Stimulated activated CD4-positive, alpha-beta T cell treated with anti-CD3 and anti-CD28 coated beads, Interleukin-15, amount 100 ng/mL, for 1 hour (primary cell): ENCODE measurements at places on chromosomes 7 and 10.

DNA sequence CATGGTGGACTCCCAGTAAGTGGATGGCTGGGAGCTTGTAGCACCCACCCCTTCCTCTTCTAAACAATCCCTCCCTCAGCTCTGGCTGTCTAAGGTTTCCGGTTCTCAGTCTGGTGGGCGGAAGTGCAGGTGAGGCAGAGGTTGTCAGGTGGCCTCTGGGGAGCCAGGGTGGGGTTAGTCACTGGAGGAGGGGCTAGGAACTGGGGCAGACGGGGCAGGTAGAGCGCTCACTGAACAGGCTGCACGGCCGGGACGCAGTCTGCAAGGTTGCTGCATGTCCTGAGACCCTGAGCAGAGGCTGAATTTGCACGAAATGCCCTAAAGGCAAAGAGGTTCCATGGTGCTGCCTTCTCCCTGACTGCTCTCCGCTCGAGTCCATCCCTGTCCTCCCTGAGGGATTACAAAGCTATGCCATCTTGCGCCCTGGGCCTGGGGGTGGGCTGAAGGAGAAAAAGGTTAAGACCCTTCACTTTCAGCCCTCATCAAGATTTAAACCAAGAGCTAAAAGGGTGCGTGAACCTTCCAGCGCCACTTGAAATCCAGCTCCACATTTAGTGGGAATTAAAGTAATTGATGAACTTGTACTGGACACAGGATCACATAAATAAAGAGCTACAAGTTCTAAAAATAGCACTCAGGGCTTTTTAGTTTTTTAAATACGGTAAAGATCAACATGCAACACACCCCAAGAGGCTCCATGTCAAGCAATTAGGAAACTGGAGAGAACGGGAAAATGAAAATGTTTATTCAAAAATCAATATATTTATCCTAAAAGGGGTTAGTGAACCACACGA is 62.3 kb upstream of the CTBP2 start:
- no peak for DNase-seq

GRCh38 chr7:96599288-96599936 is 110.2 kb downstream of the SEM1 start:
- no peak for DNase-seq

DNA sequence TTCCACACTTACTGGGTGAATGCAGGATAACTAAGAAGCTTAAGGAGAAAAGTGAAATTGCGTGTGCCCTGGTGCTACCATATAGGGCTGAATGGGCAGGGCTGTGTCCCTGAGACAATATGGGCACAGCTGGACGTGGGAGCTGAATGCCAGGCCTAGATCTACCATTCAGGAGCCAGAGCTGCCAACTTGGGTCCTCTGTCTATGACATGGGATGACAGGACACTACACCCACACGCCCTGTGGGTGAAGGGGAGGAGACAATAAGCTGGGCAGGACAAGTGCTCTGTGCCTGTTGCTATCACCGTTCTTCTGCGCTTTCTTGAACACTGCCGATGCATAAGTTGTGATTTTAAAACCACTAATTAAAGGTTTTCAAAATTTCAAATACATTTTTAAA is 293.9 kb downstream of the TNS3 start:
- DNase-seq: no peak

DNA sequence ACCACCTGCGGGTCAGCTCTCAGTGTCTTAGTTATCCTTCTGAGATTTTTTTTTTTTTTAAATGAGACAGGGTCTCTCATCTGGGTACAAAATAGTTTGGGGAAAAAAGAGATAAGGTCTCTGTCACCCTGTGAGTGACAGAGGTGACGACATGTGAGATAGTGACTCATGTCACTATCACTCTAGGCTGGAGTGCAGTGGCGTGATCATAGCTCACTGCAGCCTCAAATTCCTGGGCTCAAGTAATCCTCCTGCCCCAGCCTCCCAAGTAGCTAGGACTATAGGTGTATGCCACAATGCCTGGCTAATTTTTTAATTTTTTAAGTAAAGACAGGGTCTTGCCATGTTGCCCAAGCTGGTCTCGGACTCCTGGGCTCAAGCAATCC is 10.4 kb downstream of the BLVRA start:
- no peak for DNase-seq

DNA sequence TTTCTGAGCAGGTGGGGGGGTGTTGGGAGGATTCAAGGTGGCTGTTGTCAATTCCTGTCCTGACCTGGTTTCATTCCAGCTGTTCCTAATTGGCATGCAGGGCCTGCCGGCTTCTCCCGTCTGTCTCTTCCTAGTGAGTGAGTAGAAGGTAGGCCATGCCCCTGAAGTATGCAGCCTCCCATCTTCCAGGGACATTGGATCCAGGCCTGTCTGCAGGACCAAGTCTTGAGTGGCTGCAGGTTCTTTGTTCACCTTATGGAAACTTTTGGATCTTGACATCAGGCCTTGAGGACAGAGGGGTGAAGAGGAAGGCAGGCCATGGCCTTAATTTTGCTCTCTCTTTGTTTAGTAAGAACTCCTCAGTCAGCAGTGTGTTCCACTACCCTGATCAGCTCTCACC is 131.8 kb downstream of the SH2D4B start:
- DNase-seq: no peak

DNA sequence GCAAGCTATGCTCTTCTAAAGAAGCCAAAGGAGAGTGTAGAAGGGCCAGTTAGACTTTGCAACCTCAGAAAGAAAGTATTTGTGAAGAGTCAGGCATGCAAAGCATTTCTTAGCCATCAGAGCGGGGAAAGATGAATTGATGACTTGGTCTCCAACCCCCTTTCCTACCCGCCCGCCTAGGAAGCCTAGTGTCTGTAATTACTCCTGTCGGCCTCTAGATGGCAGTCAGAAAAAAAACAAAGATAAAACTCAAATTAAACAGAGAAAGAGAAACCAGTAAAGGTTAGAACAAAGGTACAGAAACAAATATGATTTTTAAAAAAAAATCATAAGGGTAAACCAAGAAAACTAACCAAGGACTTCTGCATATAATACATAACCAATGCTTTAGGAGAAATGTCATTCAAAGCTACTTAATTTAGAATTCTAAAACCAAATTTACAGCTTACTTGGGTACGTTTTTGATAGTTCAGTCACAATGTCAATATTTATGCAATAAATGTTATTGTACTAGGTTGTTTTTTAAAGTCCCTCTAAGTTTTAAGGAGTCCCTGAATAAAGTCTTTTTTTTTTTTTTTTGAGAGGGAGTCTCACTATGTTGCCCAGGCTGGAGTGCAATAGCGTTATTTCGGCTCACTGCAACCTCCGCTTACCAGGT is 97.6 kb downstream of the LYZL1 start:
- no peak for DNase-seq

DNA sequence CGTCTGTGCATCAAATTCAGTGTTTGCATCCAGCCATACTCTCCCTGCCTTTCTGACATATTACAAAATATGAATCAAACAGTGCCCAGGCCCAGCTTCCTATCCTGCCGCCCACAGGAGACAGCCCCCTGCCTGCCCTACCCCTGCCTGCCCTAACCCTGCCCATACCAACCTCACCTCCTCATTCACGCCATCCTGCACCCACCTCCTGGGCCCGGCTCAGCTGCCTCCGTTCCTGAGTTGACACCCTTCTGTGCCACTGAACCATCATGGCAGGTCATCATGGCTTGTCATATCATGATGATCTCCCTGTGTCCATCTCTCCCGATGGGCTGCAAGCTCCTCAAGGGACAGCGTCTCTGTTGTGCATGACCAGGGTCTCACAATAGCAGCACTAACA is 72.3 kb downstream of the TNS3 start:
- no peak for DNase-seq

GRCh38 chr10:128069351-128070051 is 56.7 kb downstream of the MKI67 start:
- peak; percentile 58 for DNase-seq

GRCh38 chr10:86813101-86813500 is 56.7 kb downstream of the BMPR1A start:
- DNase-seq: no peak

DNA sequence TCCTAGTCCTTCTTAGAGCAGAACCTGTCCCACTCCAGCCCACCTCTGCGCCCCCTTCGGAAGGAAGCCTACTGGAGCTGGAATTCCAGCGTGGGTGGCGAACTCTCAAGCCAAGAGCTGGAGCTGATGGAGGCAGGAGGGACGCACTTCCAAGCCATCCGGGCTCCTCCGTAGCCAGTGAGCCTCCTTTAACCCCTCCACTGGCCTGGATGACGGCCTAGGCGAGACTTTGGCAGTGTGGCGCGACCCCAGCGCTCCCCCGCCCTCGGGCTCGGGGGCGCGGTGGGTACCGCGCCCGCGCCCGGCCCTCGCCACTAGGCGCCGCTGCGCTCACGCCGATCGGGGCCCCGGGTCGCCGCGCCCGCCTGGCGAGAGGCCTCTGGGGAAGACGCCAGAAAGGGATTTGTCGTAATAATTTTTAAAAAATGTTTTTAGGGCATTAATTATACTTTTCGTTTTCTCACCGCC is 5.1 kb upstream of the EMX2 start:
- no peak for DNase-seq
